ENCODE measurements at places on chromosomes 2 and 18. TPM values are rescaled to one million over a fixed set of nuclear protein-coding genes. Genes with fewer than 3 reads are reported as not detected.

DNA sequence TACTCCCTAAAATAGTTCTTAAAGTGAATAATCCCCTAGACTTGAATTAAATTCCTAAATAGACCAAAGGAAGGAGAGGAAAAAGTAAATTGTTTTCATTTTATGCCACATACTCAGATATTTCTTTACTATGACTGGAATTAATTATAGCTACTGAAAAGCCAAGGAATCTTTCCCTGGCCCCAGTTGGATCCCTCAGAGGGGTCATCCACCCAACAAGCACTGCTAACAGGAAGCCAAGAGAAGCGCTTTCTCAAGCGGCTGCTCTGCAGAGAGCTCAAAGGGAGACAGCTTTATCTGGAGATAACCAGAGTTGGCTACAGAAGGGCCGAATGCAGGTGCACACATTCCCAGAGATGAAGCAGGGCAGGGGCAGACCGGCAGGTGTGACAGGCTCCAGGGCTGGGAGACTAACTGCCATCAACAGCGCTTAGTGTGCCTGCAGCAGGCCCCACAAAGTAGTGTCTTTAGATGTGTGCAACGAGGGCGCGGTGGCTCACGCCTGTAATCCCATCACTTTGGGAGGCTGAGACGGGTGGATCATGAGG is 51.1 kb downstream of the POLR1A start:
- H3K27ac ChIP-seq = no peak overlapping the region
- DNase-seq = no peak
- H3K36me3 ChIP-seq = peaks cover 30% of the 10 kb centered on the region

DNA sequence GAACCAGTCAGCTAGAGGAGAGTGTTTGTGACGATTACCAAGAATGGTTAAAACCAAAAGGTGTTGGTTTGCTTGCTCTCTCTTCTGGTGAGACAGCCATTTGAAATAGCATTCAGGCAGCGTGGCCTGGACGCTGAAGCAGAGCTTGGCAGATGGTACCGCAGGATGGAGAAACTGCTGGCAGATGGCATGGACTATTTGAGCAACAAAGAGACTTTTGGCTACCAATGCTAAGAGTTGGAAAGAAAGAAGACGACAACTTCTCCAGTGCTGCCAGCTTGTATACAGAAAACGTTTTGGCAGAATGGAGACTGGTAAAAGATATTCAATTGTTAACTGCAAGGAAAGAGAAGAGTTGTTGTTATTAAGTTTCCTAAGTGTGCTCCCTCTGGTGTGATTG is 315.0 kb downstream of the PARD3B start:
- H3K4me3 ChIP-seq = no peak overlapping the region
- H3K27ac ChIP-seq = no peak overlapping the region
- DNase-seq = no peak
- H3K27me3 ChIP-seq = peaks cover 3% of the 10 kb centered on the region
- no peaks in the 10 kb centered on the region for H3K4me1 ChIP-seq

GRCh38 chr2:39875182-39875913 is 96.3 kb upstream of the THUMPD2 start:
- H3K36me3 ChIP-seq = no peaks in the 10 kb centered on the region
- H3K4me3 ChIP-seq = no peak overlapping the region
- peaks cover 4% of the 10 kb centered on the region for H3K27me3 ChIP-seq
- no peaks in the 10 kb centered on the region for H3K4me1 ChIP-seq

- peaks cover 30% of the 10 kb centered on the region for H3K27me3 ChIP-seq
- no peak overlapping the region for H3K4me3 ChIP-seq
- peak; percentile 9 for DNase-seq
- no peaks in the 10 kb centered on the region for H3K36me3 ChIP-seq
Observed at GRCh38 chr18:24491927-24492834, 31.7 kb downstream of the HRH4 start.

DNA sequence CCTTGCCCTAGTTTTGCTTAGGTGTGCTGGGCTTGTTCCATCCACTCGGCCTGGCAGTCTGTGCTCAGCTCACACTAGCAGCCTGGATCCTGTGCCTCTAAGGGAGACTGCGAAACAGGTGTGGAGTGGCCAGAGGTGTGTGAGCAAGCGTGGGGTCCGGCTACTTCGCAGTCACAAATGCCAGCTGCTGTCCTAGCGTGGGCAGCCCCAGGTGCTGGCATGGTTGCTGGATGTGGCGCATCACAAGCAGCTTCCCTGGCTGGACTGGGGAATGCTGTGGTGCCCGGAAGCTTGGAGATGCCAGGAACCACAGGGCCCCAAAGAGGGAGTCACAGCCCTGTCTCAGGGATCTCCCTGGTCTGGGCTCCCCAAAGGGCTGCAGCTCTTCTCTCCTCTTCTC is 119.0 kb upstream of the TMEFF2 start:
- DNase-seq = no peak
- H3K27ac ChIP-seq = no peak overlapping the region
- H3K4me1 ChIP-seq = no peaks in the 10 kb centered on the region
- H3K27me3 ChIP-seq = no peaks in the 10 kb centered on the region
- H3K4me3 ChIP-seq = no peak overlapping the region

Gene IL36B
- total RNA-seq = not detected

Gene UGT1A1
- total RNA-seq = not detected

Gene SERPINB12
- not detected for total RNA-seq

Gene MYO3B
- 0.08 TPM for total RNA-seq

Gene TIMM21
- total RNA-seq = 79.0 TPM

Gene LRATD1
- not detected for total RNA-seq

Data from activated naive CD8-positive, alpha-beta T cell treated with anti-CD3 and anti-CD28 coated beads for 36 hours (primary cell).